ENCODE measurements at places on chromosomes 2 and 18.

GRCh38 chr2:45812011-45812500 lies 160.6 kb downstream of the PRKCE start:
- no peak for DNase-seq

- no peak for DNase-seq
These were observed 30.4 kb upstream of the NCL start for GRCh38 chr2:231494669-231495068.

GRCh38 chr2:103435010-103435409 lies 673.2 kb downstream of the TMEM182 start:
- DNase-seq: no peak

DNA sequence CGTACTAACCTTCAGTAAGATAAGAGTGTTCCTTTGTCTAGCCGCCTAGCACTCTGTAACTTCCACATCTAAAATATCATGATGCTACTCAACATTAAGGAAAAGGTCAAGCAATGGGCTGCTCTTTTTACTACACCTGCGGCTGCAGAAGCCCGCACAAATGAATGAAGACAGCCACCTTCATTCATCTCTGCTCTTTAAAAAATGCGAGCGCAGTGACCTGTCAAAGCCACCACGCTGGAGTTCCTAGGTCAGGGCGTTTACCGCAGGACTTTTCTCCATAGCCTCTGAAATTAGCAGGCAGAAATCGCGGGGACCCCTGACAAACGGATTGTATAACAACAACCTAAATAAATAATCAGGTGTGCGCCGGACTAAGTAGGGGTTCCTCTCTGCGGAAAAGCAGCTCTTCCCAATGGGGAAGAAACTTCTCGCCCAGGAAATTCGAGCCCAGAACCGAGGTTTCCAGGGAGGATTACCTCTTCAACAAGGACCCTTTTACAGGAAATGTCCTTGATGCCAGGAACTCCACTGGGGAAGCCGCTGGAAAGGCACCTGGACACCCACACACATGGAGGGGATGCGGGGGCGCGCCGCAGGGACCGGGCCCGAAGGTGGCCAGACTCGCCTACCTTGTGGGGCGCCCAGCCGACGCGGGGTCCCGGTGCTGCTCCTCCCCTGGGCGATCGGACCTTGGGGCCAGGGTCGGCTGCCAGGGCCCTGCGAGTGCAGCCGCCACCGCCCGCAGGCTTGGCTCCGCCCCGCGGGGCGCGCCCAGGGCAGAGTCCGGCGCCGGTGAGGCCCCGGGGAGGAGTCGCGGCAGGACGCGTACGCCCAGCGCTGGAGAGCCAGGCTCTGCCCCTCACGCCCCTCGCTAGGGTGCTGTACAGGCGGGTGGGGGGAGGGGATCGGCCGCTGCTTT lies at the start of gene CCDC68:
CCDC68 (minus strand) TSS at position 758 of the 922 bp plus-strand sequence. CDS start 16,670 bp downstream, outside the sequence.
- peak; percentile 13 for DNase-seq

- no peak for DNase-seq
These were observed 337.1 kb upstream of the SETBP1 start for GRCh38 chr18:44343570-44343969.

- DNase-seq: no peak
These were observed 13.6 kb downstream of the ABI2 start for GRCh38 chr2:203341741-203342310.

DNA sequence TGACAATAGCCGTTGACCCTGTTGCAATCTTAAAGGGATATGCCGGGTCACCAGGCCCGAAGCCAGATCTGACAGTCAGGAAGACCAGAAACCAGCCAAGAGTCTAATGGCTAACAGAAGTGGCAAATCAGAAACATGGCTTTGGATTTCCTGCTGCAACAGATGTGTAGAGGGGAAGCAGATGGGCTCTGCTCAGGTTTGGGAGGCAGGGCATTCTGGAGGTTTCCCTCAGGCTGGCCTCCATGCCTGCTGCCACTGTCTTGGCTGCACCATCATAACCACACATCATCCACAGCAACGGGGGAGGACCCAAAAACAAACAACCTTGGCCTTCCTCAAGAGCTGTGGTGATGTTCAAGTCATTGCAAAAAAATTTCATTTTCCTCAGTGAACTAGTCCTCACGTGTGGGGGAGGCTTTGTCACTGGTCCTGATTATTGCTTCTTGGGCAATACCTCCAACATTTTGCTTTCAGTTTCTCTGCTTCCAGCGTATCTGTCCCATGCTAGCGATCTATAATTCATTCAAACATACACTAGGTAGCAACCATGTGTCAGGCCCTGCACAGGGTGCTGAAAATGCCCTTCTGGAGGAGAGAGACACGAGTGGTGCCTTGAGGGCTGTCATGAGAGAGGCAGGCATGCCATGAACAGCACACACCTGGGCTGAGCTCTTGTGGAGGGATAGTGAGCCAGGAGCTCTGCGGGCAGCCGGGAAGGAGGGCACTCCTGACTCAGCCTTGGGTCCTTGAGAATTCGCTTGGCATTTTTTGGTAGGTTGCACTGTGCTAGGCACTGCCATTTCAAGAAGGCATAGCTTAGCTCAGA lies 48.2 kb upstream of the LGALSL start:
- DNase-seq: no peak

GRCh38 chr18:6255116-6255705 lies 159.5 kb downstream of the L3MBTL4 start:
- DNase-seq: no peak

- DNase-seq: no peak
These were observed 38.1 kb upstream of the ARHGEF4 start for GRCh38 chr2:130798472-130799218.

DNA sequence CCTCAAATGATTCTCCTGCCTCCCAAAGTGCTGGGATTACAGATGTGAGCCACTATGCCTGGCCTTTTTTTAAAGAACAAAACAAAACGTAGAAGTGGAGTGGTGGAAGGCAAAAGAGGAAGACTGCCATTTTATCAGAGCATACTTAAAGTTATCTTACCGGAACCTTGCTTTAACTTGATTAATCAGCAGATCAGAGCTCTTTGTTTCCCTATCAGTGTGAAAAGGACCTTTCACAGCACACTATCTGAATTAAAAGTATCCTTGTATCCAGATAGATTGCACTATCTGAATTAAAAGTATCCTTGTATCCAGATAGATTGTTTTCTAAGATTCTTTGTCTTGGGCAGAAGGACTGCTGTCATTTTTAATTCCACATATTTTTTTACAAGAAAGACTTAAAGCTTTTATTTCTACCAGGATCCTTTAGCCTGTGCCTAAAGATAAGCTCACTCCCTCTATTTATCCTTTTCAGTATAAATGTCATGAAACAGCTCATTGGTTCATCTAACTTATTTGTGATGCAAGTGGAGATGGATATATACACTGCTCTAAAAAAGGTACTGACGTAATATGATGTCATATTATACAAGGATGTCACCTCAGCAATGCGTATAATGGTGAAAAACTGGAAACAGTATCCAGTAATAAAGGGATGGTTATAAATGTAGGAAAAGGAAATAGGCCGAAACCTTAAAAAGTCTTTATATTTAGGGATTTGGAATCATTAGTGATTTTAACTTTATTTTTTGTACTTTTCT lies 17.8 kb downstream of the GMCL1 start:
- DNase-seq: no peak

DNA sequence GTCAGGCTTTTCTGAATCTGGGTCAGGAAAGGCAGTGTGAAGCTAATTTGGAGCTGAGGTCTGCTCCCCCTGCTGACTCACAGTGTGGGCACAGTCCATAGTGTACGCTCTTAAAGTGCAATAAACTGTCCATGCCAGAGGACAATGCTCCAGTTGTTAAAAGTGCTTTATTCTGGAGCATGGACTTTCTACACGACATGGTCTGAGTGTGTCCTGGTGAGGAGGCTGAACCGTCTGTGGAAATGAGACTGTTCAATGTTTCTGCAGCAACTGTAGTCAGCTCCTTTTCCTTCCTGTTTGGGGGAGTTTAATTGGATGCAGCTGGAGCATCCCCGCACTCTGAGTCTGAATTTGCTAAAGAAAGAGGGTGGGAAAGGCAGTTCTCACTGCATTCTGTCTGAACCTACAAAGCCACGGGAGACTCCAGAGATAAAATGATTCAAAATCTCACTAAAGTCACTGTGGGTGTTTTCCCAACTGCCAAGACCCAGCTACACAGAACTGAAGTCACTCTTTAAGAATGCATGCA lies 110.2 kb upstream of the TRIB2 start:
- DNase-seq: no peak

GRCh38 chr2:110116033-110116710 lies 550 bp upstream of the MALL start:
- no peak for DNase-seq

- no peak for DNase-seq
These were observed 182.7 kb upstream of the SIX2 start for GRCh38 chr2:45191976-45192375.

- no peak for DNase-seq
These were observed 317.1 kb upstream of the SPRED2 start for GRCh38 chr2:65749545-65749944.

DNA sequence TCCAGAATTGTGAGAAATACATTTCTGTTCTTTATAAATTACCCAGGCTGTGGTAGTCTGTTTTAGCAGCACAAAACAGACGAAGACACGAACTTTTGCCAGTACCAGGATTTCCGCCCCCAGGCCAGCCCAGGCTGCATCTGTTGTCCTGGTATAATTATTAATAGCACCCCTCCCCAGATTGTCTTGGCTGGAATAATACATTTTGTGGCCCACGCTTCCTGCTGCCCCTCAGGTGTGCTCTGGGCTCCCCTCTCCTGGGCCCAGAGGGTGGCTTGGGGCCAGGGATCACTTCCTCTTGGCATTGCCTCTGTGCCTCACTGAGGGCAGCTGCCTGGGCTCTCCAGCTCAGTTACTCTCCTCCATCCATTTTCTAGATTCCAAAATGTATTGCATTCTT lies 102.1 kb upstream of the HS6ST1 start:
- no peak for DNase-seq

DNA sequence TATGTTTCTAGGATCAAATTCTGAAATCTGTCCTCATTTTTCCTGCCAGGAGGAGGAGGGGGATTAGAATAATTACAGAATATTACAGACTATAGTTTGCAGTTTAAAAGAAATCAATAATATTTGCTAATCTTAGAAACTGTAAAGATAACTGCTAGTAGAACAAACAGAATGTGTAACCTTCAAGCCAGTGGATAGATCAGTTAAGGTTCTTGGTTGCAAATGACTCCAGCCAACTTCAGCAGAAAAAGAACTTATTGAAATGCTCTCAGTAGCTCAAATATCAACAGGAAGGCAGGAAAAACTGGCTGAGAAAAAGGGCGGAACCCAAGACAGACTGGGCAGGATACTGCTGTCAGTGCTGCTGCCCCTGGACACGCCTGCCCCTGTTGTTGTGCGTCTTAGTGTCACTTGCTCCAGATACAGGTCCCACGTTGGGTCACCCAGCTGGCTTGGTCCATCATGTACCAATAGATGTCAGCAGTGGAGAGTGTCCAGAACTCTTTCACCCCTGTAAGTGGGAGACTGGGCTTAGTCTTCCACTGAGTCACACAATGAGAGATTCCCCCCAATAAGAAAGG lies 10.2 kb downstream of the NMUR1 start:
- DNase-seq: no peak

DNA sequence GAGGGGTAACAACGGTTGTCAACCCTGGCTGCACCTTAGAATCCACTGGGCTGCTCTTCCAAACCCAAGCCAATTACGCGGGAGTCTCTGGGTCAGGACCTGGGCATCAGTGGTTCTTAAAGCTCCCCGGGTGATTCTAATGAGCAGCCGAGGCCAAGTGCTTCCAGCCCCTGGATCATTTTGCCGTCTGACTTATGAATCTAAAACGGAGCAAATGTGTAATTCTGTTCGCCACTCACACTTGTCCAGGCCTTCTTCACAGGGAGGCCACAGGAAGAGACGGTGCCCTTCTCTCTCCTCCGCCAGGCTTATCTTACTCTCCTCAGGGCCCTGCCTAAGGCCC lies 78.5 kb downstream of the MCFD2 start:
- no peak for DNase-seq

- DNase-seq: no peak
These were observed 123.2 kb downstream of the SMAD7 start for GRCh38 chr18:48827291-48828193.

GRCh38 chr2:4246364-4247131 lies 543.2 kb downstream of the DCDC2C start:
- no peak for DNase-seq

DNA sequence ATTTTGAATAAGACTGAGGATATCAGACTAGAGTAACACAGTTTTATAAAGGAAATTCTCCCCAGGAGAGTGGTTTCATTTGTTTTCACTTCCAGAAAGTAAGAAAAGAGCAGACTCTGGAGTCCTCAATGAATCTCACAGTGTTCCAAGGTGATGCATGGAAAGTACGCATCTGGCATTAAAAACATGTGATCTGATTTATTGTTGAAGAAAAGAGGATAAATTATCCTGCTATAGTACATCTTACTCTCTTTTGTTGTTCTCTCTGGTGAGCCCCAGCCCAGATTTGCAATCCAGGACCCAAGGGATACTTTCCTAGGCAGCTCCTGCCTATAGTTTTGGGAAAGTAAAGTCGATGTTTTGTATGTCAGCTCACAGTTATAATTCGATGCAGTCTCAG lies 285.9 kb downstream of the CTNNA2 start:
- DNase-seq: no peak

GRCh38 chr2:7167801-7168411 lies 250.7 kb downstream of the RNF144A start:
- DNase-seq: no peak

DNA sequence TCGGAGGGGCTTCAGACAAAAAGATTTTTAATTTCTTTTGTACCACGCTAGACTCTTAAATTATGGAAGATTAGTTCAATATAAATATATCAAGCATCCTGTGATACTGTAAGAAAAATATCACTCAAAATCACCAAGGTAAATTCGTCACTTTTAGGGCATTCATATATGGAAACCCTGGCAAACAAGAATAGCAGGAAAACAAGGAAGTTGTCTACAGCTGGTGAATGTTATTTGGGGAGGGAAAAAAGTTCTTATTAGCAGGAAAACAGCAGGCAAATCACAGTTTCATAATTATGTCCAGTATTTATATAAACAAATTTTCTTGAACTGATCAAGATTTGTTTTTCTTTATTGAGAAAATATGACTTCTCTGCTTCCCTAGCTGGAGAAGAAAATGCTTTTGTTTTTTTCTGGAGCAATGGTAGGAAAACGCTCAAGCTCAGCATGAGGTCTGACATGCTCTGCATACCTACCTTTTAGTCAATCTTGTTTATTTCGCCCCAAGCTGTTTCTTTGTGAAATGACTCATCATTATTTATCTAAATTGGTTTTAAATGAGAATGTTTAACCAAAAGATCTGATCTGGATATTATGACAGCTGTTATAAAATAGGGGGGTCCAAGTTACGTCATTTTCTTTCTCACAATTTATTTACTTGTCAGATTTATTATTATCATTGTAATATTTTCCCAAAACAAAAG lies 14.7 kb downstream of the LINC00305 start:
- DNase-seq: no peak
